Right ventricle myocardium inferior (tissue), 1 donor: ENCODE measurements at places on chromosomes 13 and 19.

DNA sequence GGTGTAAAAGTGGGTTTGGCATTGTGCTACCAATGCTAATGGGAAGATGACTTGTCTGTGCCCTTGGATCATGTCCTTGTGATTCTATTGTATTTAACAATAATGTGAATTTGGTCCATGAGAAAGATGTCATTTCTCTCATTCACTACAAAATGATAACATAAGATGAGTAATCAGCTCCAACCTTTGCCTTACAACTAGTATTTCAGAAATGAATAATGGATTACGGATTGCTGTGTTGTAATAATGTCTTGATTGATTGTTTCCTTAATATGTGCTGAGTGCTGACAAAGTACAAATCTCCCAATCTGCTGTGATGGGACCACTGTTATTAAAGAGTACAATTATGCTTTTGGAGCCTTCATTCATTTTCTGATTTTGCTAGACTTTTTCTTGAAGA is 375.0 kb downstream of the PCDH9 start:
- DNase-seq = no peak

- DNase-seq = no peak
Measured at GRCh38 chr13:79987323-79987722, 353.6 kb downstream of the SPRY2 start.

- DNase-seq = no peak
Measured at GRCh38 chr13:108760129-108760528, 130.7 kb downstream of the MYO16 start.

- DNase-seq = no peak
Measured at GRCh38 chr19:17949956-17950309, 17.0 kb upstream of the KCNN1 start.
